A172 (cell line): ENCODE measurements at places on chromosomes 16 and 17.

DNA sequence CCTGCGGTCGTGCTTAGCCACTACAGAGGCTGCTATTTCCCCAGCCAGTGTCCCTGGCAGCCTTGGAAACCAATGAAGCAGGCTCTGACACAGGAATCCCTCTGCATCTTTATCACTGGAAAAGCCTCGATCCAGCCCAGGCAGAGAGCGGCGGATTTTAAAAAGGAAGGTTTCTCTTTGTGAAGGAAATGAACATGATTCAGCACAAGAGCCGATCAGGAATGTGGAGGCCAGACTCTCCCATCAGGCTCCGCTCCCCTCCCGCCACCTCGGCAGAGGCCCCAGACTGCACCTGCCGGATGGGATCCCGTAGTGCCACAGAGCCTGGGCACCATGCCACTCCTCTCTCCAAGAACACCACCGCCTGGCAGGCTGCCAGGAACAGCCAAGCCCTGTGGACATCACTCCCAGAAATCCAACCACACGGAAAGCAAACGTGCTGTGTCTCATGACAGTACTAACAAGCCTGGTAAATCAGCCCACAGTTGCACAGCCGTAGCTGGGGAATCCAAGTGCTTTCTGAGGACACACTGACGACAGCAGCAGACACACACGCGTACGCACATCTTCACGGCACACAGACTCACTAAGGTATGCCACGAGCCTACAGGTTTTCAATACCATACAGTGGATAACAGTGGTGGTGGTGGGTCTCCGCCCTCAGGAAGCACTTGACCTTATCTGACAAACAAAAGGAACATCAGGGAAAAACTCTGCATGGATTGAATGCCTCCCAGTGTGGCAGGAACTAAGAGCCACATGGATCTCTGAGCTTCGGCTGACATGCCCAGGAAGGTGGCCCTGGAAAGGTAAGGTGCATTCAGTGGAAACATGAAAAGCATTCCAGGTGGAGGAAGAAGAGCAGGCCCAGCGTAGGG is 5.4 kb downstream of the LRRC75A start:
- peak; percentile 89 for DNase-seq

- DNase-seq: no peak
Measured at GRCh38 chr16:80164966-80165550, 375.7 kb upstream of the DYNLRB2 start.

- no peak for DNase-seq
Measured at GRCh38 chr17:72562615-72563188, 441.9 kb downstream of the SOX9 start.

- DNase-seq: no peak
Measured at GRCh38 chr17:58384897-58385296, 32.4 kb downstream of the RNF43 start.

DNA sequence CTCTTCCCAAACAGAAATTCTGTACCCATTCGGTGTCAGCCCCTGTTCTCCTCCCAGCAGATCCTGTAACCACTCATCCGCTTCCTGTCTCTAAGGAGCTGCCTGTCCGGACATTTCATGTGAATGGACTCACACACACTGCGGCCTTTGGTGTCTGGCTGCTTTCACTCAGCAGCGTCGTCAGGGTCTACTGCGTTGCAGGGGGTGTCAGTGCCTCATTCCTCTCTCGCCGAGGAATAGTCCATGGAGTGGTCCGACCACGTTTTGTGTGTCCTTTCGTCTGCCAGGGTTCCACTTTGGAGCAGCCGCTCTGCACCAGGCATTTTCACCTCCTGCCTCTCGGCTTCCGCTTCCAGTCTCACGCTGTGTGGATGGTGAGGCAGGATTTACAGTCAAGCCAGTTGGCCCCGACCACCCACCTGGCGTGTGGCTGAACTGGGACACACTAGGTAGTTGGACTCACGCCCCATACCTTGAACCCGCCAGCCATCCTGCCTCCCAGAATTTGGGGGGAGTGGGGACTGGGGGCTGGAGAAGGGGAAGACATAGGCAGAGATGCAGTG is 188.2 kb upstream of the CIBAR2 start:
- DNase-seq: no peak

DNA sequence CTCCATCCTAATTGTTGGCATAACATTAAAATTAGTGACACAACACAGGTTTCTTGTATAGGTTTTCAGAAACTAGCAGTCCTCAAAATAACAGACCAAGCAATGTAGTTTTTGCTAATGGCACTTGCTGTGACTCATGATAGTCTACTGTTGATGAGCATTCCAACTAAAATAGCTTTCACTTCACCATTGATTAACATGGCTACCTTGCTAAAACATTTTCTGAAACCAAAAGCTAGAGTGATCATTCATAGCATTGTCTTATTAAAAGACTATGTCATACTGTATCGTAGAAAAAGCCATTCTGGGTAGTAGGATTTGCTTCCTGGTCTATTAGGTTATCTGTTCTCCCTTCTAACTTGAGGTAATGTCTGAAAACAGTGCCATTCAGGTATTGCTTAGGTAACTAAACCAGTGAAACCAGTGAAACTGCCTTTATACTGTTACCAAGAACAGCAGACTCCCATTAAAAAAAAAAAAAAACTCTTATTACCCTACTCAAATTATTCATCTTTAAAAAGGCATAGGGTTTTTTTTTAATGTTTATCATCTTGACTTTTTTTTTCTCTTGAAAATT is 2.5 kb upstream of the CLTC start:
- DNase-seq: no peak

DNA sequence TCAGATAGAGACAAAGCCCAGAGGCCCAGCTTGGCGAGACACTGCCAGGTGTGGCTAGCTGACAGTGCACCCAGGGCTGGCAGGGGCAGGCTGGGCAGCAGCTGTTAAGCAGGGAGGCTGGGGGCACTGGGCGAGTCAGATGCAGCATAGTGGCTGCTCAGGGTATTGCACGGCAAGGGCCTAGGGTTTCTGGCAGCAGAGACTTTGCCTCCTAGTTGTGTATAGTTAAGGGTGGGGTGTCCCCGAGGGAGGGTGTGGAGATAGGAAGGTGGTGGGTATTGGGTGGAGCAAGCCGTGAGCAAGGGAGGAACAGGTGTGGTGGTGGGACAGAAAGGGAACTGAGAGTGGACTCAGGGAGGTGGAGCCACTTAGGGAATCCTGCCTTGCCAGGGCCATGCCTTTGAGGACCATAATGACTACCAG is 66.0 kb downstream of the SMPD3 start:
- no peak for DNase-seq

DNA sequence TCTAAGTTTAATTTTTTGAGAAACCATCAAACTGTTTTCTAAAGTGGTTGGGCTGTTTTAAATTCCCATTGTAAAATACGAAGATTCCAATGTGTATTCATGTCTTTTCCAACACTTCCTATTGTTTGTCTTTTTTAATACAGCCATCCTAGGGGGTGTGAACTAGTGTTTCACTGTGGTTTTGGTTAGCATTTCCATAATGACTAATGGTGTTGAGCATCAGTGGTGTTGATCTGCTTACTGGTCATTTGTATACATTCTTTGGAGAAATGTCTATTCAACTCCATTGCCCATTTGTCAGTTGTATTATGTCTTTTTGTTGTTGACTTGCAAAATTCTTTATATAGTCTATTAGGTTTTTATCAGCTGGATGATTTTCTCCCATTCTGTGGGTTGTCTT is 239.2 kb upstream of the AXIN2 start:
- no peak for DNase-seq

DNA sequence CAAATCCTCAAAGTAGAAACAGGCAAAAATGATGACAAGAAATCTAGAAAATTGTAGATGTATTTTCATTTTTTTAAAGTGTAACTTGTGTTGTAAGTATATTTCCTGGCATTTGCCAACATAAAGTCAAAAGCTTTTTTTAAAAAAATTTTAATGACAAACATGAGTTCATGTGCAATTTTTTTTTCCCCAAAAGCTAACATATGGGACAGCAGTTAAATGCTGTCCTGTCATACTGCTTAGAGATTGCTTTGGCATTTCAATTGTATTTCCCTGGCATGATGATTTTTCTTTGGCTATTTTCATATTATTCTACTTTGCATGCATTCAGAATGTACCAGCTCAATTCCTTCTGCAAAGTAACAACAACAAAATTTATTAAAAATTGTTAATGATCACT is 24.5 kb upstream of the CPPED1 start:
- DNase-seq: no peak

DNA sequence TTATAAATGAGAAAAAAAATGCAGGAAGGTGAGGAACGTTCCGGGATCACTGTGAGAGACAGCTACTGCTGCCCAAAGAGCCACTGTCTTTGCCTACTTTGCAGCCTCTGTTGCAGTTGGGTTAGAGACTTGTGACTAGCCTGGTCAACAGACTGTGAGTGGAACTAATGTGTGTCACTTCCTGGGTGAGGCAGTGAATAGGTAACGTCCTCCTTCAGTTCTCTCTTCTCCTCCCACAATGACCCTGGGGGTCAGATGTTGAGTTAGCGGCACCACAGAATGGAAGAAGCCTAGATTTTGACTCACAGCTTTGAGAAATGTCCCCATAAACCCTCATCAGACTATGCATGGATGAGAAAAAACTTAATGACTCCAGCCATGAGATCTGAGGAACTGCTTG is 5.2 kb downstream of the C16orf46 start:
- DNase-seq: peak; percentile 57

- no peak for DNase-seq
Measured at GRCh38 chr17:32722733-32723132, 154.2 kb downstream of the MYO1D start.

- no peak for DNase-seq
Measured at GRCh38 chr16:2855536-2855935, 2.4 kb downstream of the PRSS22 start.

DNA sequence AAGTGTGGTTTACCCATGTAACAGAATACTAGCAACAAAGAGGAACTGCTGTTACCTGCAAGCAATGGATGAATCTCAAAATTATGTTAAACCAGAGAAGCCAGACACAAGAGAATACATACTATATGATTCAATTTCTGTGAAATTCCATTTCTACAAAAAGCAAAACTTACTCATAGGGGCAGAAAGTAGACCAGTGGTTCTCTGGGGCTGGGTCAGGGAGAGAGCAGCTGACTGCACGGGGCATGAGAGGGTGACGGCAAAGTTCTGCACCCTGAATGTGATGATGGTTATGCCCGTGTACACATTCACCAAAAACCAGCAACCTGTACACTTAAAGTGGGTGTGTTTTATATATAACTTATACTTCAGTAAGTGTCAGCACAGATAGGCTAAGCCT is 3.1 kb downstream of the ZNF843 start:
- no peak for DNase-seq
